ENCODE measurements at places on chromosomes 7 and 10. TPM values are rescaled to one million over a fixed set of nuclear protein-coding genes. Genes with fewer than 3 reads are reported as not detected.

The GPR85 gene
- polyA plus RNA-seq, result not detected

The SLC16A12 gene
- 0.19 TPM for polyA plus RNA-seq

The CDK14 gene
- 0.07 TPM for polyA plus RNA-seq

The TUBAL3 gene
- 0.37 TPM for polyA plus RNA-seq

The TMEM139 gene
- polyA plus RNA-seq, result 0.42 TPM

The GPR22 gene
- polyA plus RNA-seq, result not detected

The PITX3 gene
- not detected for polyA plus RNA-seq

DNA sequence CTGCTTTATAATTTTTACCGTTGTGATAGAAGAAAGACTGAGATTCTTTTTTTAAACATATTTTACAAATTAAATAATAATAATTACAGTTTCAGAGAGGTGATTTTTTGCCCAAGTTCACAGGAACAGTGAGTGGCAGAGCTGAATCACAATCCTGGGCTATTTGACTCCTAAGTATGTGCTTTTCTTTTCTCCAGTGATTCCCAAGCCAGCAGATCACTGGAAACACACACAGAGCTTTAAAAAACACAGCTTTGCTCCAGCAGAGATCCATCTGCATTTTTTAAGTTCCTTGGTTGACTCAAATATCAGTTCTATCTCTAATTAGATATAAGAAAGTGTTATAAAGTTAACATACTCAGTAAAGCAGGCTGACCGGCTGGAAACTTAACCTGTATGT is 69.0 kb downstream of the AHR start:
- no peak for DNase-seq

DNA sequence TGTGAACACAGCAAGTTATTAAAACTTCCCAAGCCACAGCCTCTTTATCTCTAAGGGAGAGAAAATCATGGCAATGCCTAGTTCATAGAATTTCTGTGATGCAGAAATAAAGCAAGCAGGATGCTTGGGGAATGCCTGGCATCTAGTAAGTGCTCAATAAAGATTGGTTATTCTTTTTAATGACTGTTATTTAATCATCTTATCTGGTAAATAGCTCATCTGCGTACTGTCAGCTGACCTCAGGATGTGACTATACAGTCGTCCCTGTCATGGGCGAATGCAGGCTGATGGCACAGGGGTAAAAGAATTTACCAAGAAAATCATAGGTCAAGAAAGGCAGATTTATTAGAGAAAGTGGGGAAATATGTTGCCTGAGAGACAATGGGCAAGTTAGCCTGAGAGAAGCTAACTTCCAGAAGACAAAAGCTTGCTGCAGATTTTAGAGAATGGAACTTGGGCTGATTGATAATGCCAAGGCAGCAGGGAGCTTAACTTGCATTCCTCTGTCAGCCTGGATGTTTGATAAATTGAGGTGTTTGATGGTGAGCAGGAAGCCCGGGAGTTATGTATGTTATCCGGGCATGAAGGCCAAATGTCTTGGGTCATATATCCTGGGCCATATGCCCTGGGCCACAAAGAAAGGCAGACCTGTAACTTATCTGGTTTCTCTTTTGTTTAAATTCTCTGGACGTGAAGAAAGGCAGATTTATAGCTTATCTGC is 126.0 kb downstream of the KCNMA1 start:
- DNase-seq, result no peak

GRCh38 chr10:29130190-29130673 is 158.6 kb upstream of the LYZL1 start:
- DNase-seq, result peak; percentile 69

DNA sequence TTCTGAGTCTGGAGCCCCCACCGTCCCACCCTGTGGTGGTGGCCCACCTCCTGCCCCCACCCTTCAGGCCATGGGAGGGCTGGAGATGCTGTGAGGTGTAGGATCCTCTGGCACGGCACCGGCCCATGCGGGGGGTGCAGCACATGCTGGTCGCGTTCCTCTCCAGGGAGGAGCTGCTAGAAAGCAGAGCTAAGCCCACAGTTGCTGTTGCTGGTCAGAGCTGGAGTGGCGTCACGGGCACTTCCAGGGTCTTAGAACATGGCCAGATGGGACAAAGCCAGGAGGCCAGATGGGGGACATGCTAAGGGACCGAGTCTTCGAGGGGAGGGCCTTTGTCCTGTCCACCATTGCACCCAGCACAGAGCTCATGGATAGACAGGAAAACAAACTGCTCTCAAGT is 21.6 kb downstream of the AGAP3 start:
- no peak for DNase-seq

- DNase-seq, result no peak
These were observed 129.1 kb downstream of the SEPTIN14 start for GRCh38 chr7:55733241-55734140.

GRCh38 chr7:33278095-33278494 is 148.7 kb downstream of the BBS9 start:
- peak; percentile 13 for DNase-seq

- no peak for DNase-seq
These were observed 30.6 kb downstream of the TSPAN14 start for GRCh38 chr10:80484676-80485075.

DNA sequence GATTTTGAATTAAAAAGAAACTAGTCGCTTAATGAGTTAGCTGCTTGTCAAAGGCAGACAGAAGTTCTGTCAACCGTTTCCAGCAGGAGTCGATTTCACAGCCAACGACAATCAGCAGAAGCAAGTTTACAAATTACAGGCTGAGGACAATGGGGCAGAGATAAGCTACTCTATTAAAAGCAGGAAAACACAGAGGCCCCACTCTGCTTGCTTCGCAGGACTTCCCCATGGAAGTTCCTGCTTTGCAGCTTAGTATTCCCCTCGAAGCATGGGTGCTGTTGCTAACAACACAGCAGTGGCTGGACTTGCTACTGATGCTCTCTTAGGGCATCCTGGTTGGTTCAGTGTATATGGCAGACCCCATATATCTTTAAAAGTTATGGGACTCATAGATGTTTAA is 50.8 kb upstream of the KLF6 start:
- DNase-seq, result no peak

- peak; percentile 43 for DNase-seq
These were observed 769 bp upstream of the ELFN1 start for GRCh38 chr7:1669064-1669951.

DNA sequence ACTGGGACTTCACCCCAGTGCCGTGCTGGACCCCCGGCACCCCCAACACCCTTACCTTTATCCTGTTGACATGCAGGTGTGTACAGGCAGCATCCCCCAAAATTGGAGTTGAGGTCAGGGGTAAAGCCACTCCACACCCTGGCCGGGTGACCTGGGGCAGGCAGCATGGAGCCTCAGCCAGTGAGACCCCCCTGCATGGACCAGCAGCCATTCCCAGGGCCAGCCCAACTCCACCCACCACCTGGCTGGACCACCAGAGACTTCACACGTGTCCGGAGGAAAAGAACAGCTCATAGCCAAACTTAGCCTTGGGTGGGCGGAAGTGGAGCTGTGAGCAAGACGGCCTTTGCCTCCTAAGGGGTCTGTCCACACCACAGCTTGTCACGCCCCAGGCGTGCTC is 413.0 kb upstream of the FOXK1 start:
- no peak for DNase-seq

GRCh38 chr7:130893441-130893894 is 159.5 kb upstream of the KLF14 start:
- peak; percentile 56 for DNase-seq

- DNase-seq, result no peak
These were observed 32.6 kb downstream of the PTPN12 start for GRCh38 chr7:77569514-77570232.

DNA sequence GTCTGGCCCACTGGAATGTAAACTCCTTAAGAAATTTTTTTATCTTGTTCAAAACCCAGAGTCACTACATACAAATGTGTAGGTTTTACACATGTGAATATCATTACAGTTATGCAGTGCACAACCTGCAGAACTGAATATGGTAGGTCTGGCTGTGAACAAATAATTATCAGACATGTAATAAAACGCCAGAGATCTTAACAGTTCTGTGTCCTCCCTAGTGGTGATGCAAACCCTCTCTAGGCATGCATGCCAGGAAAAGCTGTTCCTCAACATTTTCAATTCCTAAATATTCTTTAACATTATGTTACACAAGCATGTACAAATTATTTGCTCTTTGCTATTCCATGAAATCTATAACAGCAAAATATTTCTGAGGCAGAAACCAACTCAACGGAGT is 124.6 kb downstream of the IMMP2L start:
- DNase-seq, result no peak

- no peak for DNase-seq
These were observed 1.8 kb downstream of the CALU start for GRCh38 chr7:128740996-128741395.

DNA sequence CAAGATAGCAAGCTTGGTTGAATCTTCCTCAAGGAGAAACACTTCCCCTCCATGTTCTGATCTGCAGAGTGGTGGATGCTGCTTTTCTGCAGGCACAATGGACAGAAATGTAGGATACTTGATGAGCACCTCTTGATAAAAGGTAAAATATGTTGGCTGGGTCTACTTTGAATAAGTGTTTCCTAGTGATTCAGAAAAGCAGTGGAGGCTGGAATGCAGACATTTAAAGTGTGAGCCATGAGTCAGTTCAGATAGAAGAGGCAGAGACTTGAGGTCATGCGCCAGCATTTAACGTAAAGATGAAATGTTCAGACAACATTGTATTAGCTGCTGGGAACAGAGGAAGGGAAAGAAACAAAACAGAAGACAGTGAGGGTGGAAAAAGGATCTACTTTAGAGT is 403.1 kb downstream of the ADRA2A start:
- DNase-seq, result no peak

DNA sequence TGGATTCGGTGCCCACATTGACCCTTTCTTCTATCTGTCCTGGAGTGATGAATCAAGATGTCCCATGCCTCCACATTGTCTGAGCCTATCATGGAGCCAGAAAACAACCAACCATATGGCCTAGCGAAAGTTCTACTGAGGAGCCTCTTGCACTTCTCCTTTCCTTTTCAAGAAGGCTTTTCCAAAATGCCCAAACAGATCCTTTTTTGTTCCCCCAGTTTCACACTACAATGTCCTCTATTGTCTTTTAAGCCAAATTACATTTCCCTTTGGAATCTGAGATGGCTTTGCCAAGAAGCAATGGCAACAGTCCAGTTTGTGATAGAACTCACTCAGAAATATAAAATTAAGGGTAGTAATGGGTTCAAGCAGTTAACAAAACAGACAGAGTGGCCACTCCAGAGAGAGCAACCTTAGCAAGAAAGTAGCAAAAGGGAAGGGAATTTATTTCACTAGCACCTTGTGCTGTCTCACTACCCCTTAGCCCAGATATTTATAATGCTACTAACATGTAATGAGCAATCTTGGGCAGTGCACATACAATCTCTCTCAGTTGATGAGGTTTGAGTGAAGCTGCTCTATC is 194.6 kb upstream of the PDE1C start:
- no peak for DNase-seq

- peak; percentile 47 for DNase-seq
These were observed 1.3 kb downstream of the FRAT2 start for GRCh38 chr10:97333351-97333600.

GRCh38 chr10:84424731-84425167 is 96.4 kb downstream of the CCSER2 start:
- no peak for DNase-seq

GRCh38 chr10:110340816-110341215 is 36.1 kb upstream of the SMNDC1 start:
- no peak for DNase-seq

- DNase-seq, result no peak
These were observed 154.7 kb downstream of the NEURL1 start for GRCh38 chr10:103648251-103648635.

DNA sequence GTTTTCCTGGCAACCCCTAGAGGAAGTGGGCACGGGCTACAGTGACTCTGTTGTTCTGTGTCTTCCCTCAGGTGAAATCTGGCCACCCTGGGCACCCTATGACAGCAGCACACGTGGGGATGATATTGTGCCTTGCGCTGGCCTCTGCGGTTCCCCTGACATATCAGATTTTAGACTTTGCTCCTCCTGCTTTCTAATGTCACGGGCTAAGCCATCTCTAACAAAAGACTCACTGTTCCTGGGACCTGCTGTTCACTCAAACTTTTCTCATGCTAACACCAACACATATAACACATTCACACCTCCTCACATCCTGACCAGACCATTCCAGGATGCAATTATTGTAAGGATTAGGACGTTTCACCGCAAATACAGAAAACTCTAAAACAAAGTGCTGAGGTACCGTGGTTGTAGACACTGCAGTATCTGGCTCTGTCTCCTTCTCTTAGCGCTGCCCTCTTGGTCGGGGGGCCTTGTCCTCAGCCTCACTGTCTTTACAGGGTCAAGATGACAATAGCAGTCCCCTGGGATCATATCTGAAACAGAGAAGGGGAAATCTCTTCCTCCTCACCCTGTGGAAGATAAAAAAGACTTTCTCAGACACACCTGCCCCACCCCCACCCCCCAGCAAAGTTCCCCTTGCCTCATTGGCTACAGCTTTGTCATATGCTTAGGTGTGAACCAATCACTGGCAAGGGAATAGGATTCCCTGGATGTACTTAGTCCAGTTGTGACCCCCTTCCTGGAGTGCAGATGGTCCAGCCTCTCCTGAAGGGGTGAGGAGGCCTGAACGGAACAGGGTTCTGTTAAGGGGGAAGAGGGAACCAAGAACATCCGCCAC is 14.1 kb downstream of the CHN2 start:
- DNase-seq, result no peak

- no peak for DNase-seq
These were observed 20.0 kb downstream of the MYO1G start for GRCh38 chr7:44958645-44959344.

DNA sequence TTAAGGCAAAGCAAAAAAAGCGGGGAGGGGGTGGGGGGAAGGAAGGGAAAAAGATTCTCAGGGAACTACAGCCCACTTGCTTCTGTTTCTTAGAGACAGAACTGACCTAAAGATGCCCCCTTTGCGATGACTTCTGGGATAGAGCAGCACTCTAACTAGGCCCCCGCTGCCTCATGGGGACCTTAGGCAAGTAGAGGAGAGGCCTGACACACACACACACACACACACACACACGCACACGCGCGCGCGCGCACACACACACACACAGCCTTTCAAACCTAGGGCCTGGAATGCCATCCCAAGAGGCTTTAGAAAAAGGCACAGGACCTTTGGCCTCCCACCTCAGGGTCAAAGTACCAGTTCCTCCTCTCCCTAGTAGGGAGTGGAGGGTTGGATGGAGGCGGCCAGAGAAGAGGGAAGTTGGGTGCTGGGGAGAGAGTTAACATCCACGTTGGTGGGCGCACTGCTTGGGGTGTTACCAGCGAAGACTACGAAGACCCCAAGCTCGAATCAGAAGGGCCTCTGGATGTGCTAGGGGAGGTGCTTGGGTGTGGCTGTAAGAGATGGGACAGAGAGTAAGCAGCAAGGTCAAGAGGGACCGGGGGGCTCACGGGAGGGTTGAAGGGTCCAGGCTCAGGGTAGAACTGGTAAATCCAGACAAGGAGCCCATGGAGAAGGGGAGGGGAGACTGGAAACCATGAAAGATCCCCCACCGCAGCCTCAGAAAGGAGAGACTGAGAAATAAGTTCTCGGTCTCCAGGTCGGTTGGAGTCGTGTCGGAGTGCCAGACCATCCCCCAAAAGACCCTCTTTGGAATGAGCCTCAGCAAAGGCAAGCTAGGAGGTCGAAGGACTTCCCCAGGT is 1.2 kb upstream of the COL1A2 start:
- no peak for DNase-seq

GRCh38 chr7:831596-832166 is 595 bp upstream of the SUN1 start:
- peak; percentile 71 for DNase-seq
